Activated T-helper 9 cell treated with anti-CD3 and anti-CD28 coated beads, Interleukin-2, amount 50 U/mL, for 16 hours (primary cell): ENCODE measurements at places on chromosomes 2 and 18.

GRCh38 chr2:159086342-159086741, 117.9 kb downstream of the TANC1 start:
- DNase-seq, result no peak

GRCh38 chr2:134276381-134277172, 22.7 kb downstream of the MGAT5 start:
- DNase-seq, result no peak

- DNase-seq, result no peak
Observed at GRCh38 chr2:178225006-178225805, 30.9 kb downstream of the OSBPL6 start.

- DNase-seq, result no peak
Observed at GRCh38 chr2:142140434-142140845, 9.6 kb upstream of the LRP1B start.

DNA sequence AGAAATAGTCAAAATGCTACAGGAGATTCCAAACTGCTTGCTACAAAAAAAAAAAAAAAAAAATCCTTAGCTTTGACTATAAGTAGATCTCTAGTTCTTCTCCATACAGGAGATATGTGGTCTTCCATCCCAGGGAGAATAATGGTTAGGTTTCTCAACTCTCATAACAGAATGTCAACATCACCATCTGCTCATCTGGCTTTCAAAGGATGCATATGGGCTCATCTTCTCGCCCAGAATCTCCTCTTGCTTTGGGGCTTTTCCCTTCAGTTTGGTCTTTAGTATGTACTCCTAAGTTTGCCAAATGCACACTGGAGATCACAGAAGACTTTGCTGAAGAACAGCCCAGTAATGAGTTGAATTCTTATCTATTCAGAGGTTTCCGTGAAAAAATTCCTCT, 240.7 kb downstream of the NRXN1 start:
- DNase-seq, result no peak

- no peak for DNase-seq
Observed at GRCh38 chr2:209661286-209661894, 110.2 kb upstream of the UNC80 start.

DNA sequence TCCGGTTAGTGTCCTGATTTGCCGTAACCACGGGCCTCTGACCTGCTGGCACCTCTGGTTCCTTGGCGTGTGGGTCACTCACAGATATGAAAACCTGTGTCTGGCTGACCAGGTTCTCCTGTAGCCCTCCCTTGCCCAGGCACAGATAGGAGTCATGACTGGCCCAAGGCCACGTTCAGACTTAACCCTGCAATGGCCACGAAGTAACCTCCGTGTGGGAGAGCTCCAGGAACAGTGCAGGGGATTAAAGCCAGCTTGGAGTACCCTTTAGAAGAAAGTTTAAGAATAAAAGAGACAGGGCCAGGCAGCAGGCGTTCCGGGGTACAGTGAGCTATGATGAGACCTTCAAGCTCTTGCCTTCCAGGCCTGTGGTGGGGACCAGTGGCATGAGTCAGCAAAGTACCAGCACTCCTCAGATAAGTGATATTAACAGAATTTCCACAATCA, 25.5 kb downstream of the CENPO start:
- DNase-seq, result no peak

GRCh38 chr2:239509373-239510143, 108.7 kb upstream of the HDAC4 start:
- no peak for DNase-seq

DNA sequence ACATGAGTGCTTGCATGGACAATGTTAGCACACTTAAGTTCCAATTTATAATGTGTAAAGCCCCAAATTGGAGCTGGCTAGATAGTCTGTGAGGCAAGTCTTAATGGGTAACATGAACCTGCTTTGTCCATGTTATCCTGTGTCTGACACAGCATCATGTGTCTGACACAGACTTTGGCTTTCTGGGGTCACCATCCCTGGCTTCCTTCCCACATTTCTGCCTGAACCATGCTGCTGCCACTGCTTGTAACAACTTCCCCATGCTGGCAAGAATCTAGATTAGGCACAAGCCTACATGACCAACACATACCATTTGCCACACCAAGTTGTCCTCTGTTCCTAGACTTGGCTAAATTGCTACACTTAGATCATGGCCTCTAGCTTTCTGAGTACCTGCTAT, 49.8 kb upstream of the ZBTB7C start:
- DNase-seq, result no peak

GRCh38 chr2:215363461-215364156, 51.8 kb downstream of the ATIC start:
- no peak for DNase-seq

GRCh38 chr2:45119855-45120254, 110.6 kb upstream of the SIX2 start:
- no peak for DNase-seq

DNA sequence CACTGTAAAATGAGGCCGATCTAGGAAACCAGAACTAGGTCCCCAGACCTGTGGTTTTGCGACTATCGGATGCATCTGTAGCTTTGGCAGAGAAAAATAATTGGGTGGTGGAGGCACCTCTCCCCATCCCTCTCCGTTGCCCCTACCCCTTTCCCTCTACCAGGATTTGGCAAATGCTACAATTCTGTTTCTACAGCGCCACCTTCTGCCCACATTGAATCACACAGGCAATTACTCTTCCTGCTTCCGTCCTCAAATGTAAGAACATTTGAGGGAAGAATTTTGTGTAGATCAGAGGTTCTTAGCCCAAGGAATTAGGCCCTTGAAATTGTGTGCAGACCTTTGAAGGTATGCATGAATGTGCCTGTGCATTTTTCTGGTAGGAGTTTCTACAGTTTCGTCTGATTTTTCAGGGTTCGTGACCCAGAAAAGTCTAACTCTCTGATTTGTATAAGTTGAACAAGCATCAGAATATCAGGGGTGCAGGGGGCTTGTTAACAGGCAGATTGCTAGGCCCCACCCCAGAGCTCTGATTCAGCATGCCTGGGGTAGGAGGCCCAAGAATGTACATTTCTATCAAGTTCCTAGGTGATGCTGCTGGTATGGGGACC, 11.2 kb downstream of the ATP6V1B1 start:
- no peak for DNase-seq

GRCh38 chr2:79876430-79876829, 363.6 kb downstream of the CTNNA2 start:
- no peak for DNase-seq

DNA sequence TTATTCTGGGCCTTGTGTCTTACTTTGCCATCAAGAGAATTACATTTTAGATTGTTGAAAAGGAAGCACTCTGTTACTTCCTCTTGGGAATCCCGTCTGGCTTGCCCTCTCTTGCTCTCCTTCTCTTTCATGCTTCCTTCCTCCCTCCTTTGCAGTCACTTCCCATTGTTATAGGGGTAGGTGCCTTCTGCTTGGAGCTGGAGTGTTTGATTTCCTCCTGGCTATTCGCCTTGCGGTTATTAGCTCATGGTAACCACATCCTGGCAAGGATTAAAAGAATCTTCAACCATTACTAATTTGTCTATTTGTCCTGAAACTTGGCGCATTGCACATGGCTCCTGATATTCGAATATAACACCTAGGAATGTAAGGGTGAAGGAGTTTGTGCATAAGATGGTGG, 115.0 kb downstream of the CERS6 start:
- no peak for DNase-seq
